ENCODE measurements at places on chromosomes 11 and 22.

DNA sequence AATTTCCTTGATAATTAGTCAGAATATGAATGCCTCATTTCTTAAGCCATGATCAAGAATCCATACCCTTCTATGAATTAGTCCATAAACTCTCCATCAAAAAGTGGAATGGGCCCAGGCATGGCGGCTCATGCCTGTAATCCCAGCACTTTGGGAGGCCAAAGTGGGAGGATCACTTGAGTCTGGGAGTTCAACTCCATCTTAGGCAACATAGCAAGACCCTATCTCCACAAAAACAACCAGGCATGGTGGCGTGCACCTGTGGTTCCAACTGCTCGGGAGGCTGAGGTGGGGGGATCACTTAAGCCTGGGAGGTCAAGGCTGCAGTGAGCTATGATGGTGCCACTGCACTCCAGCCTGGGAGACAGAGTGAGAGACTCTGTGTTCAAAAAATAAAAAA, 52.1 kb upstream of the SHANK2 start:
- H3K4me3 ChIP-seq = no peak overlapping the region
- peaks cover 6% of the 10 kb centered on the region for H3K4me1 ChIP-seq
- H3K27me3 ChIP-seq = no peaks in the 10 kb centered on the region
- H3K27ac ChIP-seq = no peak overlapping the region

- H3K4me3 ChIP-seq = no peak overlapping the region
- DNase-seq = no peak
- peak overlapping the region; percentile 89 for H3K27ac ChIP-seq
- H3K4me1 ChIP-seq = peaks cover 71% of the 10 kb centered on the region
- no peaks in the 10 kb centered on the region for H3K36me3 ChIP-seq
Observed at GRCh38 chr22:43001271-43002201, 13.4 kb downstream of the PACSIN2 start.

DNA sequence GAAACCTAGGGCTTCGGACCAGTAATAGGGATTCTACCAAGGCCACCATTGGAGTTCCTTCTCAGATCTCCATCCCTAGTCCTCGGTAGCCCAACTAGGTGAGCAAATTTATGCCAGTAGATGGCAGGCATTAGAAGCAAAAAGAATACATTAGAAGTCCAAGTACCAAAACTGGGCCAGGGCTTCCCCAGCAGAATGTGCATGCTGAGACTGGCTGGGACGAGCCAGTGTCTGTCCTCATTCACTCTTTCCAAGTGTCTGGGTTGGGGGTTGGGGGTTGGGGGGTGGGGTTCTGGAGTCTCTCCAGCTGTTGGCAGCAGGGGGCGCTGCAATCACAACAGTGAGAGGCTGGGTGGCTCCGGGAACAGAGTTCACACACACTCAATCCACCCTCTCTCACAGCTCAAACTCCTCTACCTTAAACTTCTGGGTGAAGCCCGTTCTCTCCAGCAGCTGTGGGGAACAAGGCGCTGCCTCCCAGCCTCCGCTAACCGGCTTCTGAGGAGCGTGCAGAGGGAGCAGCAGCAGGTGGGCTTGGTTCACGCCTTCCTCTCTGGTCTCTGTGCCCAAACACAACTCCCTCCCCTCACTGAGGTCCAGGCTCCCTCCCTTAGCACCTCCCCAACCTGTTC, 57.5 kb downstream of the BTG4 start:
- H3K27ac ChIP-seq = no peak overlapping the region
- DNase-seq = peak; percentile 78
- no peak overlapping the region for H3K4me3 ChIP-seq
- no peaks in the 10 kb centered on the region for H3K4me1 ChIP-seq

DNA sequence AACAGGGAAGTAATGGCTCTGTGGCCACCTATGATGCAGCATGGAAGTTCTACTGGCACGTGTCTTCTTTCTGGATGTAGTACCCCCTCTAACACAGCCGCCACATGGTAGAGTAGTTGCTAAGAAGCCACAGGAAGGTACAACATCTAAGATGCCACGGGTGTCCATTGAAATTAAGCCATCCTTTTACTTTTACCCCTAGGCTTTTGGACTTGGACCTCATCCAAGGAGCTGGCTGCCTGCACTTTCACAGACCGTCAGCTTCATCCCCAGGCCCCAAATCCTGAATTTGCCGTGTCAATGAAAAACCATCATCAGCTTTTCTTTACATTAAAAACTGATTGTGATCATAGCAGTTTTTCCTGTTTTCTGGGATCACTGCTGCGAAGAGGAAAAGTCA, 102.4 kb downstream of the RPL27A start:
- DNase-seq = no peak
- H3K27ac ChIP-seq = no peak overlapping the region
- no peaks in the 10 kb centered on the region for H3K27me3 ChIP-seq

DNA sequence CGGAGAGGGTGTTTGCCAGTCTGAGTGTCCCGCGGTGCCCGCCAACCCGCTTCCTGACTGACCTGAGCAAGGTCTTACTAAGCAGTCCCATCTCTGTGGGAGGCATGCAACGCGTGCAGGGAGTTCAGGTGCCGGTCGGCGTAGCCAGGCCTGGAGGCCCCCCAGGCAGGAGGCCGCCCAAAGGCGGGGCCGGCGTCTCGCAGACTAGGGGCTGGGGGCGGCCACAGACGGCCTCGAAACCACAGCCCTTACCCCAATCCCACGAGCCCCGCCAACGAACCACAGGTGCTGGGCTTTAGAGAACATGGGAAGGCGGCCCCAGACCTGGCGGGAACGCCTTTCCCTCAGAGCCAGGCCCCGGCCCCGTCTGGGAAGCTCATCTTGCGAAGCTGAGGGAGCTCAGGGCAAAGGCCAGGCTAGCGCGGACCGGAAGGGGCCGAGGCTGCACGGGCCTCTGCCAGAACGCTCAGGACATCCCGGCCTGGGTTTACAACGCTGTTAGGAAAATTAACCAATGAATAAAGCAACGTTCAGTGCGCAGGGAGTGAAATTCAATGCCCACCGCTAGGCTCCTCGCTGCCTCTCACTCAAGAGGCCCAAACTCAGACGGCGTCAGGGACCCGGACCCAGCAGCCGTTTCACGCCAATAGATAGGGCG, 2.1 kb upstream of the MTFP1 start:
- no peaks in the 10 kb centered on the region for H3K36me3 ChIP-seq
- no peaks in the 10 kb centered on the region for H3K27me3 ChIP-seq
- peak; percentile 69 for DNase-seq
- H3K27ac ChIP-seq = peak overlapping the region; percentile 97
- peak overlapping the region; percentile 18 for H3K4me3 ChIP-seq

DNA sequence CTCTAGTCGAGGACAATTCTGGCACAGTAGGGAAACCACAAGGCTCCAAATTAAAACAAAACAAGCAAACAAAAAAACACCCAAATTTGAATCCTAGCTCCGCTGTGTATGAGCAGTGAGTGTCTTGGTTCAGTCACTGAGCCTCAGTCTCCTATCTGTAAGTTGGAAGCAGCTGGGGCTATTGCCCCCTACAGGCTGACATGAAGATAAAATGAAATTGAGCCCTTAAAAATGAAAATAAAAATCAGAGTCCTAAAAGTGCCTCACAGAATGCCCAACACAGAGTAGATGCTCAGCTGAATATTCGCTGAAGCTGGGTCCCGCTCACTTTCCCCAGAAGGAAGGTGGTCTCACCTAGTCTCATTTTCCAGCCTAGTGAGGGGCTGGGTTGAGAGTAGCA, 65.2 kb downstream of the PDE2A start:
- no peaks in the 10 kb centered on the region for H3K4me1 ChIP-seq
- H3K27ac ChIP-seq = no peak overlapping the region
- H3K4me3 ChIP-seq = no peak overlapping the region
- no peaks in the 10 kb centered on the region for H3K36me3 ChIP-seq
- H3K27me3 ChIP-seq = no peaks in the 10 kb centered on the region
- DNase-seq = no peak

DNA sequence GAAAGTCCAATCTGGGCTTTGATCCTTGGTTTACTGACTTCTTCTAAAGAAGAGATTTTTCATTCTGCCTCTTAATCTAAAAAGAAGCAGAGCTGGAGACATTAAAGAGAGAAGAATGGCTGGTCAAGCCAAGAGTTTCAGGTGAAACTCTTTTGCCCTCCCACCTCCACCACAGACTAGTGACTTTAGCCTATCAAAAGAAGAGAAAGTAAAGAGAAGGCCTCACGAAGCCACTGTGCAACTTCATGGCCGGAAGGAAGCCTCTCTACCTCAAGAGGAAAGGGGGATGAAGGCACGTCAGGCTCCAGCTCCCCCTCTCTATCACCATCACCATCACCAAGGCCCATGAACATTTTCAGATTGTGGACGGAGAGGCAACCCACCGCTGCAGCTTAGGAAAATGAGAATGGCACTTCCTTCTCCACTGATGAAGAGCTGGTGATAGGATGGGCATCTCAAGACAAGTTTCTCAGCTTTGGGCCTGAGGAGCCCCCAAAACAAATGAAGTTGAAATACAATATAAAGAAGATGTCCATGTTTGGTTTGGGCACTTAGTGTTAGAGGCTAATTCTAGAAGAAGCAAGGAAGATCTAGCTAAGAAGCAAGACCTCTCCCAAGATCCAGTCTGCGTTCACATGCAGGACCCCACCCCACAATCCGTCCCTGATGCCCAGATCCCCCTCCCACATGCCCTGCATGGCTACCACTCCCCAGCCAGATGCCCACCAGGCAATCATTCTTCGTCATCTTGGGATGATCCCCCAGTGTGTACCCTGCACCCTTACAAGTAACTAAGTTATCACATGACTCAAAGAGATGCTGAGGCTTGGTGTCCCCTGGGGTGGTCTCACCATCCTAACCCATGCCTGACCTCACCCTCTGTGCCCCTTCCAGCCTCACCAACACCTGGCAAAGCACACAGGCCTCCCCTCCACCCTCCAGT, 52.6 kb downstream of the IGSF9B start:
- H3K4me1 ChIP-seq = no peaks in the 10 kb centered on the region
- no peak overlapping the region for H3K27ac ChIP-seq
- DNase-seq = no peak
- no peaks in the 10 kb centered on the region for H3K36me3 ChIP-seq
- H3K27me3 ChIP-seq = no peaks in the 10 kb centered on the region

GRCh38 chr22:37741312-37741795, 44.5 kb downstream of the TRIOBP start:
- DNase-seq = peak; percentile 94
- H3K27me3 ChIP-seq = no peaks in the 10 kb centered on the region
- peaks cover 42% of the 10 kb centered on the region for H3K4me1 ChIP-seq
- peak overlapping the region; percentile 89 for H3K27ac ChIP-seq

GRCh38 chr11:117986981-117987574, 884 bp downstream of the IL10RA start:
- H3K4me1 ChIP-seq = no peaks in the 10 kb centered on the region
- no peaks in the 10 kb centered on the region for H3K36me3 ChIP-seq
- no peak overlapping the region for H3K4me3 ChIP-seq

All from hepatocyte (in vitro differentiated cells).